ENCODE measurements at places on chromosomes 5 and 9. TPM values are rescaled to one million over a fixed set of nuclear protein-coding genes. Genes with fewer than 3 reads are reported as not detected.

The SEMA4D gene
- 408 TPM for total RNA-seq

The NEUROG1 gene
- not detected for total RNA-seq

The PDLIM4 gene
- total RNA-seq: not detected

The PDE6A gene
- total RNA-seq: not detected

The LRRC19 gene
- not detected for total RNA-seq

The C6 gene
- not detected for total RNA-seq

- no peak for DNase-seq
- peaks cover 25% of the 10 kb centered on the region for H3K27me3 ChIP-seq
- H3K36me3 ChIP-seq: peaks cover 2% of the 10 kb centered on the region
These were observed 46.6 kb upstream of the ZNF169 start for GRCh38 chr9:94212531-94212930.

- no peak overlapping the region for H3K27ac ChIP-seq
- H3K4me1 ChIP-seq: no peaks in the 10 kb centered on the region
- no peak for DNase-seq
- H3K4me3 ChIP-seq: no peak overlapping the region
- peaks cover 7% of the 10 kb centered on the region for H3K36me3 ChIP-seq
- H3K27me3 ChIP-seq: no peaks in the 10 kb centered on the region
These were observed 12.9 kb downstream of the INPP5E start for GRCh38 chr9:136426787-136427186.

- no peak for DNase-seq
- no peak overlapping the region for H3K27ac ChIP-seq
- H3K27me3 ChIP-seq: no peaks in the 10 kb centered on the region
- H3K36me3 ChIP-seq: no peaks in the 10 kb centered on the region
- no peak overlapping the region for H3K4me3 ChIP-seq
These were observed 317.2 kb upstream of the ACO1 start for GRCh38 chr9:32067261-32067660.

DNA sequence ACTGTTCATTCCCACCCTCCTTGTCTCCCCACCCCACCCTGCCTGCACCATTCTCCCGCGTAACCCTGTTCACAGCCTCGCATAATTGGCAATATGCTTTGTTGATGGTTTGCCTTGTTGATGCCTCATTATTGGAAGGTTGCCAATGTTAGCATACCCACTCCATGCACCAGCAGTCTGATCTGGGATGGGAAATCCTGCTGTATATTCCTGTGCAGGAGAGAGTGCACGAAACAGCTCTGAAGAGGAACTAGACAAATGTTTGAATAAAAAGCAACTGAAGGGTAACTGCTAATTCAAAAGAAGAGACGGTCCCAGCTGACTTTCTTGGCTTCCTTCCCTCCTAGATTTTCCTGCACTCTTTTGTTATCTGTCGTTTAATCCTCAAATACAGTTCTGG, 271.7 kb upstream of the TLE4 start:
- no peaks in the 10 kb centered on the region for H3K36me3 ChIP-seq
- H3K27ac ChIP-seq: no peak overlapping the region
- H3K27me3 ChIP-seq: no peaks in the 10 kb centered on the region
- no peak for DNase-seq

GRCh38 chr9:98449871-98450270, 194.4 kb upstream of the TBC1D2 start:
- peaks cover 23% of the 10 kb centered on the region for H3K27me3 ChIP-seq
- H3K4me1 ChIP-seq: no peaks in the 10 kb centered on the region
- DNase-seq: no peak

GRCh38 chr9:97900738-97901565, 21.3 kb downstream of the TRMO start:
- H3K27me3 ChIP-seq: no peaks in the 10 kb centered on the region
- no peak for DNase-seq
- peaks cover 35% of the 10 kb centered on the region for H3K4me1 ChIP-seq
- H3K27ac ChIP-seq: peak overlapping the region; percentile 27
- no peak overlapping the region for H3K4me3 ChIP-seq

GRCh38 chr5:416636-416960, 26.4 kb upstream of the EXOC3 start:
- no peak for DNase-seq
- no peak overlapping the region for H3K4me3 ChIP-seq
- peaks cover 26% of the 10 kb centered on the region for H3K36me3 ChIP-seq

DNA sequence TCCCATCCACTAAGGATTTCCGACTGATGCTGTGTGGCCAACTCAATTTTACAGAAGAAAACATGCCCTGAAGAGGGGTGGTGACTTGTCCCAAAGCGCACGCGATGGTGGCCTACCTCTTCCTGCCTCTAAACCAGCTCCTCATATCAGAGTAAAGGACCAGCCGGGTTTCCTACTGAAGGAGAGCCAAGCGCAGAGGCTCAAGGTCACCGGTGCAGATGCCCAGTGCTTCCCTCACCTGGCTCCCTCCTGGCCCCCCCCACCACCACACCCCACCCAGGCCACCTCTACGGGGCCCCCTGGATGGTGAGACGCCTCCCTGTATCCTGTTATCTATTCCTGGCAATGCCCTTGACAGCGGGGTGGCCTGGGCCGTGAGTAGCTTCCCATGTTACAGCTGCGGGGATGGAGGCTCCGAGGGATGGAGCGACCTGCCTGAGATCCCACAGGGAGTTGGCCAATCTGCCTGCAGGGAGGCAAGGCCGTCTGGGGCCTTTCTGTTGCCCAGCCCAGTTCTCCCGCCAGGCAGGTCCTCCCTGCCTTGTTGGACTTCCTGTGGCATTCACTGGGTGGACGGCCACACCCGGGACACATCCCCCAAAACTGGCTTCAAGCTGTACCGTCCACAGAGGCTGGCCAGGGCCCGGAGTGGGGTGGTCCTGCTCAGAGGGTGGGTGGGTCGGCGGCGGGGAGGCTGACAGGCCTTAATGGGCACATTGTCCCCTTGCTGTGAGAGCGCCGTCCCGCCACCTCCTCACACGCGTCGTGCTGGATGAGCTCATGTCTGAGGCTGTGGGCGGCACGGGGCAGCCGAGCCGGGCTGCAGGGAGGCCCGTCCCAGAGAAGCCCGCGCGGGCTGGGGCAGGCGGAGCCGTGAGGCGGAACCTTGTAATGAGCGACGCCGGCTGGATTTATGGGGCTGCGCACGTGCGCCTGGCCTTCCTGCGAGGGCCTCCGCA, 72.5 kb downstream of the MACROH2A1 start:
- H3K4me1 ChIP-seq: peaks cover 8% of the 10 kb centered on the region
- DNase-seq: no peak
- no peaks in the 10 kb centered on the region for H3K27me3 ChIP-seq
- H3K27ac ChIP-seq: no peak overlapping the region
- H3K36me3 ChIP-seq: no peaks in the 10 kb centered on the region

DNA sequence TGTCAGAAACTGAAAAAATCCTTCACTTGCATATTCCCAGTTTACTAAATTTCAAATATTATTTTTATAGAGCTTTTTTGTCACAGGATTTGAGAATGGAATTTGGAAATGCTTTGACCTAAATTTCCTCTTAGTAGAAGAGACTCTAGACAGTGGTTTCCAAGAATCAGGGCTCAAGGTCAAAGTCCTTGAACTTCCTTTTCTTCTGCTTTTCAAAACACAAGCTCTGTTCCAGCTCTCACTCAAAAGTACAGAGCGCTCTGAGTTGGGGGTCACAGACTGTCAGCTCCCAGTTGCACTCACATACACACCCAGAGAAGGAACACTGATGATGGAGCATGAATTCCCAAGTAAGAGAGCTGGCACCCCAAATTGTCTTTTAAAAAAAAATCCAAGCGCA, 394.2 kb downstream of the MLLT3 start:
- H3K4me3 ChIP-seq: no peak overlapping the region
- H3K4me1 ChIP-seq: peaks cover 46% of the 10 kb centered on the region
- H3K27me3 ChIP-seq: no peaks in the 10 kb centered on the region
- H3K36me3 ChIP-seq: peaks cover 29% of the 10 kb centered on the region
- no peak overlapping the region for H3K27ac ChIP-seq

GRCh38 chr5:67182301-67182790, 14.3 kb downstream of the CD180 start:
- DNase-seq: no peak
- H3K4me1 ChIP-seq: peaks cover 54% of the 10 kb centered on the region
- no peaks in the 10 kb centered on the region for H3K27me3 ChIP-seq
- H3K36me3 ChIP-seq: peaks cover 26% of the 10 kb centered on the region
- peak overlapping the region; percentile 87 for H3K27ac ChIP-seq
- H3K4me3 ChIP-seq: no peak overlapping the region

GRCh38 chr9:37025071-37025822, 8.8 kb downstream of the PAX5 start:
- no peak for DNase-seq
- peaks cover 26% of the 10 kb centered on the region for H3K4me1 ChIP-seq
- H3K36me3 ChIP-seq: no peaks in the 10 kb centered on the region

DNA sequence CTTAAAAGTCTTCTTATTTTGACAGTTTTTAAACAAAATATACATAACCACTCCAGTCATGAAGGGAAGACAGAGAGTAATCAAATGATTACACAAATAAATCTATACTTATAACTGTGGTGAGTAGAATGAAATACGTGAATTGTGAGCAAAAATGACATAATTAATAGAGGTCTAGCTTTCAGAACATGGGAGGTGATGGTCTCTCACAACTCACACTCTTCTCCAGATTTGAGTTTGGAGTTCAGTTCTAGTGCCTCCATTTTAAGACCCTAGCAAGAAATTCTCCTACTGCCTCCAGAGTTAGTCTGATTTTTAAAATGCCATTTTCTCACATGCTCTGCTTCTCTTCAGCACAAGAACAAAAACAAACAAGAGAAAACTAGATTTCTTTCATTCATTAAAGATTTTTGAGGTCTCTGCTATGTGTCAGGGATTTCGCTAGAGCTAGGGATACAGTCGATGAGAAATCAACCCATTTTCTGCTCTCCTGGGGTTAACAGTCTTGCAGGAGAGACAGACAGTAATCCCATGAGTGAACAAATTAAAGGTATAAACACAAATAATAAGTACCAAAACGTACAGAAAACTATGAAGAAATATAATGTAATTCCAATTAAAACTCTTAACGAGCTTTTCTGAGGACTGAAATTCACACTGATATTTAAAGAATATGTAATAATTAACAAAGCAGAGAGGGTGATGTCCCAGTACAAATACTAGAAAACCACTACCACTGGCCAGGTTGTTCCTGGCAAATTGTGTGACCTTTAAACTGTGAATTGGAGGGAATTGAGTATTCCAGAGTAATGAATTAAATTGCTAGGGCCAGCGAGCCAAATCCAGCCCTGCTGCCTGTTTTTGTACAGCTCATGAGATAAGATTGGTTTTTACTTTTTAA, 27.1 kb upstream of the HTR4 start:
- H3K4me1 ChIP-seq: no peaks in the 10 kb centered on the region
- H3K27ac ChIP-seq: no peak overlapping the region
- no peak overlapping the region for H3K4me3 ChIP-seq

DNA sequence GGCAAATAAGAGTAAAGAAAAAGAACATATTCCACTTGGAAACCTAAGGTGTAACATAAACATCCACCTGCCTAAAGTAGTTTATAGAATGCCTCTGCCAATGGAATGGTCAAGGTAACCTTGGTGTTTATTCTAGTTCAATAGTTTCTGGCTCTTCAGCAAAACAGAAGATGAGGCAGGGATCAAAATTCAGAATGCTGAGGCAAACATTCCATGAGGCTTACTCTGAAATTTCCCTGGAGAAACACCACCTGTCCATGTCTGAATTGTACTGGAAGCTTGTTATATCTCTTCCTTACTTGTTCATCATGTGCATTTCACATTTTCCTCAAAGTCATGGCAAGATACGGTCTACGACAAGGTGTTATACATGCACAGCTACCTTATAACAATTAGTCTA, 1862.4 kb upstream of the ACO1 start:
- H3K27me3 ChIP-seq: no peaks in the 10 kb centered on the region
- no peaks in the 10 kb centered on the region for H3K36me3 ChIP-seq
- no peaks in the 10 kb centered on the region for H3K4me1 ChIP-seq
- DNase-seq: no peak

DNA sequence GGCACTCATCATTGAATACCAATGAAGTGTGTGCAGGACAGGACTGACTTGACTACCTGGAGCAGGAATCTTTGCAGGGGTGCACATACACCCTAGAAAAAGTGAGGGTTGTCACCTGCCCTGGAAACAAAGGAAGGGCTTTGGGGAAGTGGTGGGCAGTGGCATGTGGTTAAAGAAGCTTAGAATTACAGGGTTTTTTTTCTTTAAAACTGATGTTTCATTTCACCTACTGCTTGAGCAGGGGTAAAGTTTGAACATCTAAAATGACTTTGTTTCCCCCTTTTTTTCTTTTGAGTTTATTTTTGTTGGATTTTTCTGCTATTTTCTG, 2.0 kb upstream of the KDM3B start:
- H3K27ac ChIP-seq: no peak overlapping the region
- H3K4me1 ChIP-seq: peaks cover 35% of the 10 kb centered on the region
- no peaks in the 10 kb centered on the region for H3K27me3 ChIP-seq
- H3K36me3 ChIP-seq: peaks cover 33% of the 10 kb centered on the region

GRCh38 chr5:35058374-35058788, 10.6 kb upstream of the AGXT2 start:
- no peak overlapping the region for H3K27ac ChIP-seq
- no peak overlapping the region for H3K4me3 ChIP-seq
- H3K36me3 ChIP-seq: no peaks in the 10 kb centered on the region
- DNase-seq: no peak

- H3K4me3 ChIP-seq: no peak overlapping the region
- DNase-seq: no peak
- no peaks in the 10 kb centered on the region for H3K27me3 ChIP-seq
- no peaks in the 10 kb centered on the region for H3K36me3 ChIP-seq
These were observed 93.9 kb upstream of the ALDH1A1 start for GRCh38 chr9:73046769-73047168.

DNA sequence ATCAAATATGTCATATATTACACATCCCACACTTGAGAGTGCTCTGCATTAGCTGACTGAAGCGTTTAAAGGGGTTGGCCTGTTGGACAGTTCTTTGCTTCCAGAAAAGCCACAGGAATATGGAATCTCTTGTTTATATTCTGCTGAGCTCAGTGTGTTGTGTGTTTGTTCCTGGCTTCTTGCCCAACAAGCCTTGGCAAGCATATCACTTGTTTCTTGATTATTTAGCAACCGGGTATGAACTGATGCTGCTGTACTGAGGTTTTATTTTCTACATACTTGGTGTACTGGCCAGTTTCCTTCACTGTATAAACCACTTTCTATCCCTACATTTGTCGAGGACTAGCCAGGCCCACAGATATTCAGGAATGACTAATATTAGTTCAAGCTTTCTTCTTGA, 378.9 kb downstream of the KCTD16 start:
- H3K4me1 ChIP-seq: no peaks in the 10 kb centered on the region
- no peak for DNase-seq
- H3K36me3 ChIP-seq: no peaks in the 10 kb centered on the region
- no peak overlapping the region for H3K4me3 ChIP-seq
- no peaks in the 10 kb centered on the region for H3K27me3 ChIP-seq
